Thymus (tissue), 14 donors: ENCODE measurements at places on chromosomes 16 and 17.

DNA sequence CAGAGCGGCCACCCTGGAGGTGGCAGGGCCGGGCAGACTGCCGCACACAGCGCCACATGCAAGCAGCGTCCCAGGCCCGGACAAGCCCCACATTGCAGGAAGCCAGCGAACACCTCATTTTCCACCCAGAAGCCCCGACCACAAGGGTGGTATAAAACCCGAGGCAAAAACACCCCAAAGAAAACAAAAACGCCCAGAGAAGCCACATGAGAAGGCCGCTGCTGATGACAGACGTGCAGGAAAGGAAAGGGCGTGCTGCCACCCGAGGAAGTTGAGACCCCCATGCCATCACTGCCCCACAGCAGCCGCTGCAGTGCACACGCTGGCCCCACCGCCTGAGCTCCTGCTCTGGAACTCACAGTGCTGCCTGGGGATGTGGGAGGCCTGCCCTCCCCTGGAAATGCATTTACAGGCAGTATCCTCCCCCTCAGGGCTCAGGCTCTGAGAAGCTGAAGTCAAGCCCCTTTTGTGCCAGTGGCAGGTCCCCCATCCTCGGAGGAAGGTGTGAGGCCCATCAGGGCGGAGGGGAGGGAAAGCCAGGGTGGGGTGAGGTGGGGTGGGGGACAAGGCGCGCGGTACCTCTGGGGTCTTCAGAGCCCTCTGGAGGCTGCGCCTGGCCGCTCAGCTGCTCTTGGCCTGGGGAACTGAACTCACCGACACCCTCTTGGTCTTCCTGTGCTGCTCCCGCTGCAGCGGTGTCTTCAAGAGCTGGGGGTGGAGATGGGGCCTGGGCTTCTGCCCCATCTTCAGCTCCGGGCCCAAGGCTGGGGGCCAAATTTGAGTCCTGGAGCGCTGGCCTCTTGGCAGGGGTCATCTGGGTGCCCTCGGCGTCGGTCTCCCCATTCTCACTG is 62.0 kb downstream of the IL21R start:
- DNase-seq = no peak

GRCh38 chr17:70377654-70378053 is 208.3 kb downstream of the KCNJ2 start:
- no peak for DNase-seq

- DNase-seq = no peak
Measured at GRCh38 chr17:75877752-75878173, 618 bp downstream of the TRIM47 start.

DNA sequence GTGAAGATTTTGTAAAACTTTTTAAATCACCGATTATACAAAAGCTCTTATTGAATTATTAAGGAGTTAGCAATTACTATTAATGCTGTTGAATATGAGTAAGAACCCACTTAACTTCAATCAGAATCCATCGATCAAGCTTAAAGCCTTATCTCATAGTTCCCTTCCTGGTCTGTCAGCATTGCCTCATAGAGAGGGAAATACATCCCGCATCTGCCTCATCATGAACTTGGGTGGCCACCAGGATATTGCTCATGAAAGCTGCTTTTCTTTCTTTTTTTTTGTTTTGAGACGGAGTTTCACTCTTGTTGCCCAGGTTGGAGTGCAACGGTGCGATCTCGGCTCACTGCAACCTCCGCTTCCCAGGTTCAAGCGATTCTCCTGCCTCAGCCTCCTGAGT is 66.7 kb downstream of the PIGL start:
- no peak for DNase-seq

DNA sequence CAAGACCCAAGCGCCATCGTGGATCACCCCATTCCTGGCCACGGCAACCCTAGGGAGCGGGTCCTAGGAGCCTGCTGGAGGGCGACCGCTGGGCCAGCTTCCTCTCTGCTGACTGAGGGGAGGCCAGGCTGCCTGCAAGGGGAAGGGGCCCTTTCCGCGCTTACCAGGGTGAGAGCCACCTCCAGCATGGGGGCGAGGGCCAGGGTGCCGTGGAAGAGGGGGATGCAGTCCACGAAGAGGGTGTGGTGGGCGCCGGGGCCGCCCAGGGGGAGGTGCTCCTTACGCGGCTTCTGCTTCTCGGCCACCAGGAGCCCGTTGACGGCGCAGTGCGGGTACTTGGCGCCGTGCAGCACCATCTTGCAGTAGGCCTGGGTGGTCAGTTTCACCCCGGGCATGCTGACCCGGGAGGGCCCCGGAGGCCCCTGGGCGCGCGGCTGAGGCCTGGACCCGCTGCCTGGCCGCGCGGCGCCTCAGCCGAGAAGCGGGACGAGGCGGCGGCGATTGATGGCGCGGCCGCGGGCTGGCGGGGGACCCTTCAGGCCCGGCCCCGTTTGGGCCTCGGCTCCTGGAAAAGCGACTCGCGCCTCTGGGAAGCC is 345 bp downstream of the EMC8 start:
- no peak for DNase-seq

- DNase-seq = no peak
Measured at GRCh38 chr17:14940108-14940937, 324.8 kb downstream of the PMP22 start.

DNA sequence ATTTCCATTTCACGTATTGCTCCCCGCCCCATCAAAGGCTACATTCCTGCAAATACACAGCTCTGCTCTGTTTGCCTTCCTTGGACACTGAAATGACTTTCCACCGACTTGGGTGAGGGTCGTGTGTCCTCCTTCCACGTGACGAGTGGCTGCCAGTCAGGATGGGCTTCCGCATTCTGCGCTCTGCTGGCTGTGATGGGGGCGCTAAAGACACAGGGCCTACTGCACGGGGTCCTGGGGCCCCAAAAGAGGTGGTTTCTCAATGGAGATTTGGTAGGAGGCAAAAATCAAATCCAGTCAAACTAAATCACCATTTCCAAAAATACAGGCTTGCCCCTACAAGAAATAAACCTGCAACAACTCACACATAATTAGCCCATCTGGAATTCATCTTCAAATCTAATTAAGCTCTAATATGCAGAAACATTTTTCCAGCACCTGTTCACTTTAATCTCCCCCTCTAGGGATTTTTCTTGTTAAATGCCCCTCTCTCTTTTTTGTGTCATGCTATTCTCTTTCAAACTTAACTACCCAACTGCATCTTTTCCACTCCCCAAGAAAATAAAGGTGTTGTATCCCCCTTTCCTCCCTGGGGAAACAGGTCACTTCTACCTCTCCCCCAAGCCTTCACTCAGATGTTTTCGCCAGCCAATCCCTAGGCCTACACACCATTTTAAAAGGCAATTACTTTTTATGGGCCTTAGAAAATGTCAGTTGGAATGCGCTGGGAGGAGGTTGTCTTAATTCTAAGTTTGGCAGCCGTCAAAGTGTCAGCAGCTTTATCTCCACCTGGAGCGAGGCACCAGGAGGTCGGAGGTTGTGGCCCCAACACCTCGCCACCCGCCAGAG is 21.9 kb upstream of the FAAP100 start:
- no peak for DNase-seq

DNA sequence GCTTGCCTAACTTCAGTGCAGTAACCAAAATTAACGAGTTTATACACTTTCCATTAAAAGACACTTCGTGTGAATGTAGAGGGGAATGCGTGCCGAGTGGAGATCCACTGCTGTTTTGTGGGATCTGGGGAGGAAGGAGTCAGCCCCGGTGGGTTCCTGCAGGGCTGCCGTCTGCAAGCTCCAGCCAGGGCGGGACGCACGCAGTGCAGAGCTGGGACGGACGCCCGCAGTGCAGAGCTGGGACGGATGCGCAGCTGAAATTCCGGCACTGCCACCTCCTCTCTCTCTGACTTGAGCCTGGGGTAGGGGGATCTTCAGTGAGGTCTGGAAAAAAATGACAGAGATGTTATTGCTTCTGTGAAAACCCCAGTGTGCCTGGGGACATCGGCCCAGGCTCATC is 16.5 kb upstream of the ZC3H18 start:
- no peak for DNase-seq

- DNase-seq = no peak
Measured at GRCh38 chr17:1224330-1224729, 44.5 kb upstream of the ABR start.

DNA sequence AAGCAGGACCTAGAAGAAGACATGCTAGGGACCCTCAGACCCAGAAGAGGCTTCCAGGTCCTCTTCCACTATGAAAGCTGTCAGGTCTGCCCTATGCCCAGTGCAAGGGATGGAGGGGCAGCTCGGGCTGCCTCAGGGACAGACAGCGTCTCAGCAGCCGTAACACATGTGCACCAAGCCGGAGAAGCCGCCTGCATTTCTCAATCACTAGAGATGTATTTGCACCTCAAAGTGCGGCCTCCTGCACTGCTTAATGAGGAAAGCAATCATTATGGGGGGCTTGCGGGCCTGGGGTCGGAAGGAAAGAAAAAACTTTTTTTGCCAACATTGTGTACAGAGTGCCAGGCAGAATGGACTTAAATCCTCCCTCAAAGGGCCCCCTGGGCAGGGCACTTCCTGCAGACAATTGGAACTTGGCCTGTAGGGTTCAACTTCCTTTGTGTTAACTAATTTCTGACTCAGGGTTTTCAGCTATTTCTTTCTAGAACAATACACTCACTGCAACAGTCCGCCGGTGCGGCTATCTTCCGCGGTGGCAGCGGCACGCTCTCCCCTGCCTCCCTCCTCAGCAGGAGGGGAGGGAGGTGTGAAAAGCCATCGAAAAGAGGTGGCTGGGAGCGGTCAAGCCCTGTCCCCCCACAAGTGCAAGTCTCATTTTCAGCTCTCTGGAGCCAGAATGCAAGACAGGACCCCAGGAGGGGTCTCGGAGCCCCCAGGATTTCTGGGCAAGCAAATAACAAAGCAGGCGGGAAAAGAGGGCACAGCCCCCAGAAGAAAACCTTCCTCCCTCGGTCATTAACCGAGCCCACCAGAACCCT is 101.2 kb downstream of the ZNF423 start:
- no peak for DNase-seq

DNA sequence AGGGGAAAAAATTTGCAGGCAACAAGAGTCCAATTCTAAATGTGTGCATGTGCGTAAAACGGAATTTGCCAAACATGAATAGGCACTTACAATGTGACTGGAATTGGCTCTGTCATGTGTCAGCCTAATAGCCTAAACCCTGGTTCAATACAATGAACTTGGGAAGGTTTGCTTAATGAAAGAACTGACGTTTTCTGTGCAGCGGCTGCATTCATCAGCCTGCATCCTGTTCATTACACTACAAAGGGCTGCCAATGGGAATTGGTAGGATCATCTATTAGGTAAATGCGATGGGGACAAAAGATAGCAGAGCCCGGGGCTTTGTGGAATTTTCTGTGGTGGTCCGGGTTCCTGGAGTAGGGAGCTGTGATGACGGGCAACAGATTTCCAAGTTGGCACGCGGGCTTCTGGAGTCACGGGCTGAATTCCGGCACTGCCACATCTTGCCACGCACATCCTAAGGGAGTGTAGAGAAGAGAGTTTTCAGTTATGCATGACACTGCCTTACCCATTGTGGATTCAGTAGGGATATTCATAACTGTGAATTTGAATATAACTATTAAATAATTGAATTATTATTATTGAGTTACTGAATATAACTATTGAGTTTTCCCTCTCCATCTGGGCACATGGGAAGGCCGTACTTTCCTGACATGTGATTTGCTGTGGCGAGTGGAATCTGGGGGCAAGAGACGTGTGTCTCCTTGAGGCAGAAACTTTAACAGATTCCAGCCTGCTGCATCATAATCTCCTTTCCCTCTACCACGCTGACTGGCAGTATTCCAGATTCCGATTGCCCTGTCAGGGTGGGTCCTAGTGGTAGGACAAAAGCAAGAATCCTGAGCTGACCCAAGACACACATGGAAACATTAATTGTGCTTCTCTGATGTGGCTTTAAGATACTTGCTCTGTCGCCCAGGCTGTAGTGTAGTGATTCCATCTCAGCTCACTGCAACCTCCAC is 565.6 kb downstream of the WWOX start:
- no peak for DNase-seq

DNA sequence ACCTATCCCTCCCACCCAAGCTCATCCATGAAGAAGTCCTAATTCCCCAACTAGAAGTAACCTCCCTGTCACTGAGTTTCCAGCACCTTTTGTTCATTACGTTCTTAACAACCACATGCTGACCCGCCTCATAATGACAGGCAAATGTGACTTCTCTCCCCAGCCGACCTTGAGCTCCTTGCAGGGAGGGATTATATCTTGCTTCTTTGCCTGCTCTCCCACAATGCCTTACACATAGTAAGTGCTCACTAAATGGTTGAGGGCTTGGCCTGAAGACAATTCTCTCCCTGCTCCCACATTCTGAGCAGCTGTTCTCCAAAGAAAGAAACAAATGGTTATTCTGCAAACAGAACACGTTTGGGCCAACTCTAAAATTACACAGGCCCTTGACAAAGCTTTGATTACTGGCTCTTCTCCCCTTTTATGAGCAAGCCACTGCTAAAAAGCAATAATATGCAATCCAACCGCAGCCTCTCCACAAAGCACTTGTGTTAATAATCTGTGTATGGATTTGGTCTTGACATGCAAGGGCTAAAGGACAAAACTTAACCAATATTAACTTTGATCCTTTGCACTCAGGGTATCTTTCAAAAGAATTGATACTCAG is 23.2 kb downstream of the SLC39A11 start:
- no peak for DNase-seq

- no peak for DNase-seq
Measured at GRCh38 chr16:11582157-11582814, 4.4 kb downstream of the LITAF start.

- no peak for DNase-seq
Measured at GRCh38 chr16:10751291-10751697, 7.7 kb downstream of the NUBP1 start.

GRCh38 chr16:31016018-31016417 is 5.6 kb upstream of the STX1B start:
- no peak for DNase-seq

GRCh38 chr16:694863-695354 is 4.7 kb upstream of the WDR24 start:
- no peak for DNase-seq

GRCh38 chr17:37828651-37829124 is 83.8 kb upstream of the HNF1B start:
- DNase-seq = no peak

- peak; percentile 82 for DNase-seq
Measured at GRCh38 chr17:48543107-48543853, 1.6 kb downstream of the HOXB2 start.

- DNase-seq = no peak
Measured at GRCh38 chr17:18950346-18950745, 1.6 kb upstream of the SLC5A10 start.

DNA sequence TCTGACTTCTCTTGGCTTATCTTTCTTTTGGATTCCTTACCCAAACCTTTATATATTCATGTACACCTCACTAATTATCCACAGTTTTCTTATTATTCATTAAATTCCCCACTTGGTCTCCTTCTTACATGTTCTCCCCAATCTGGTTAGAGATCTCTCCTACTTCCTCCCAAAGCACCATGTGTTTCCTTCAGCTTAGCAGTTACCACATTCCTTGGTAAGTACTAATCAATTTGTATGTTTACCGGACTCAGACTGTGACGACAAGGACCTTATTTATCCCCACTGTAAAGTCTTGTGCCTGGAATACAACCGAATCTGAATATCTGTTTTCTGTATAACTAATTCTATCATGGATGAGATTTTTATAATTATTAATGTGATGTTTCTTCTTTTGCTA is 389.5 kb downstream of the KCNJ2 start:
- DNase-seq = no peak
